ENCODE measurements at places on chromosomes 1 and 21.

GRCh38 chr1:82446955-82447354 is 646.2 kb downstream of the ADGRL2 start:
- no peak for DNase-seq

DNA sequence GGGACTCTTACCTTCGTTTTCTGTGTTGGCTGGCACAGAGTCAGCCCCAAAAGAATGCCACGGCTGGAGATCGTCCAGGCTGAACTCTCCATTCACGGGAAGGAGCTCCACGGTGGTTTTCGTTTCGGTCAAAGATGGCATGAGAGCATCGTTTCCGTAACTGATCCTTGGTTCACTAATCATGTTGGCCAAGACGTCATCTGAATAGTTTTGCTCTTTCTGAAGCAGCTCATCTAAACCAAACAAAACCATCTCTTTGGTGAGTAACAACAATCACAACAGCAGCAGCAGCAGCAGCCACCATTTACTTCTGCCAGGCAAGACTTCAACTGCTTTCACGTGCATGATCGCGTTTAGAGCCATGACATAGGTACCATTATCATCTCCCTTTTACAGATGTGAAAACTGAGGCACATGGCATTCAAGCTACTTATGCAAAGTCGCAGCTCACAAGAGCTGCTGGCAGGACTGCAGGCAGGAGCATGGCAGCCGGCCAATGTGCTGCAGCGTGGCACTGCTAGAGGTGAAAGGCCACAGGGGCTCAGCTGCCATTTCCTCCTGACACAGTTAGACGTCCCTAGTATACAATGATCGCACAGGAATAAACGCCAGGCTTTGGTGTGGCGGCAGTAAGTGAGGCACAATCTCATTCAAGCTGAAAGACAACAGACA is 177.1 kb downstream of the GABPA start:
- DNase-seq = no peak

DNA sequence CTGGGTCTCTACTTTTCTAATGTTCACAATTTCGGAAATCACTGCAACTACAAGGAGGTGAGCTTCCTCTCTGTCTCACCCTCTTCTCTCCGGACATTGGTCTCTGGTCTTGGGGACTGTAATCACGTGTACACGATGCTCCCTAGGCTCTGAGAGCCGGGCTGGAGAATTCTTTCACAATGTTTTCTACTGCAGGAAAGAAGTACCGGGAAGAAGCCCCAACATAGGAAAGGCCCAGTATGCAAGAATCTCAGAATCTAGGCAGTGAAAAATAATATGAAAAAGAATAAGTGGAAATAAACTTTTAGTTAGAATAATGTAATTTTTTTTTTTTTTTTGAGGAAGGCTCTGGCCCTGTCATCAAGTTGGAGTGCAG is 13.5 kb upstream of the HJV start:
- no peak for DNase-seq

- no peak for DNase-seq
Measured at GRCh38 chr1:81690676-81691453, 109.9 kb upstream of the ADGRL2 start.

DNA sequence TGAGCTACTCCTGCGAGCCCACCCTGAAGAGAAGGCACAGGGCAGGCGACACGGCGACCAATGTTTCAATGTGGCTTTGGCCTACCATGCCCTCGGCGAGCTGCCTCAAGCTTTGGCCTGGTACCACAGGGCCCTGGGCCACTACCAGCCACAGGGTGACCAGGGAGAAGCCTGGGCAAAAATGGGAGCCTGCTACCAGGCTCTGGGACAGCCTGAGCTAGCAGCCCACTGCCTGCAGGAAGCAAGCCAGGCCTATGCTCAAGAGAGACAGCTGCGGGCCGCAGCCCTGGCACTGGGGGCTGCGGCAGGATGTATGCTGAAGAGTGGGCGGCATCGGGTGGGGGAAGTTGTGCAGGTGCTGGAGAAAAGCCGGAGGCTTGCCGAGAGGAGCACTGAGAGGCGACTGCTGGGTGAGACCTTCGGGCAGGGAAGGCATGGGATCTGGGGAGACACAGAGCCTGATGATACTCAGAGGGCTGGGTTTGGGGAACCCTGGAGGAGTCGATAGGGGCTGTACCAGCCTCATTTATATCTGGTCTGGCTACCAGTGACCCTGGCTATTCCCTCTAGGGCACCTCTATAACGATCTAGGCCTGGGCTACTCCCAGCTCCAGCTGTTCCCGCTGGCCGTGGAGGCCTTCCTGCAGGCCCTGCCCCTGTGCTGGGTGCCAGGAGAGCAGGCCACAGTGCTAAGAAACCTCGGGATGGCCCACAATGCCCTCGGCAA is 2.3 kb downstream of the TTC24 start:
- no peak for DNase-seq

- DNase-seq = no peak
Measured at GRCh38 chr1:32380057-32380456, 14.2 kb downstream of the BSDC1 start.

- DNase-seq = no peak
Measured at GRCh38 chr21:41837756-41838297, 41.3 kb downstream of the PRDM15 start.

DNA sequence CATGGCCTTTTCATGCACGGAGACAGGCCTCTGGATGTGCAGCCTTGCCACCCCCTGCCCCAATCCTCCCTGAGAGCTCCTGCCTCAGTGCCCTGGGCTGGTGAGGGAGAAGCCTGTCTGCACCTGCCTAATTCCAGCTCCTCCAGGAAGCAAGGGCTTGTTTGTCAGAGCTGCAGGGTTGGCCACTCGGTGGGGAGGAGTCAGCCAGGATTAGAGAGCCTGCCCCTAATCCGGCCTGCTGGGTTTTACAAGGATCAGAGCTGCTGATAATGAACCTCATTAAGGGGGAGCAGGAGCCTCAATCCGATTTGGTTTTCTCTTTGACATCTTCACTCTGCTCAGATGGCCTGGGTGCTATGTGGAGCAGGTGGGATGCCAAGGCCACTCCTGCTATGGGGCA is 31.9 kb upstream of the LHX4 start:
- no peak for DNase-seq

- DNase-seq = no peak
Measured at GRCh38 chr21:37165586-37165985, 92.5 kb downstream of the TTC3 start.

Measured in T-helper 2 cell treated with Interferon-gamma antibody and Interleukin-4, amounts not matched to agents 5 μg/mL and 100 μg/mL, for 36 hours (primary cell).